D341Med (cell line): ENCODE measurements at places on chromosomes 5 and 9.

DNA sequence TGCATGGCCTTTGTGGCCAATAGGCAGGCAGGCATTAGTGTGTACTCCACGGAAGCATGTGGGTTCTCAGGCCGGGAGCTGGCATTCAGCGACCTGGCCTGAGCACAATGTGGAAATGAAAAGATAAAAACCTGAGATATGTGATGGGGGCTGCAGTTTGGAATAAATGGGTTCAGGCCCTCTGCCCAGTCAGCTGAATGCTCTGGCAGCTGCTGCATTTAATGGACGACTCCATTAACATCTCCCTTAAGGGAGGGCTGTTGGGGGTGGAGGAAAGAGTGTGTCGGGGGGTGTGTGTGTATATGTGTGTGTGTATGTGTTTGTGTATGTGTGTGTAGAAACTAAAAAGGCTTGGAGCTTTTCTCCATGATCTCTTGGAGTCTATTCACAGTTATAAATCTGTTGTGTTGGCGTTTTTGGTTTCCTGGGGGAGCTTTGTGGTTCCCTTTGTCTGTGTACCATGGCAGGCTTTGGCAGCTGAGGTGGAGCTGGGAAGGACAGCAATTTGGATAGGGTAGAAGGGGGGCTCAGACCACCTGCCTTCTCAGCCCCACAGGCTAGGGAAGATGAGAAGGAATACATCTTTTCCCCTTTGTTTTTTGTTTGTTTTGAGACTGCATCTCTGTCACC is 27.3 kb upstream of the HSPA9 start:
- DNase-seq = no peak

GRCh38 chr5:62432621-62433064 is 20.1 kb downstream of the IPO11 start:
- DNase-seq = no peak

DNA sequence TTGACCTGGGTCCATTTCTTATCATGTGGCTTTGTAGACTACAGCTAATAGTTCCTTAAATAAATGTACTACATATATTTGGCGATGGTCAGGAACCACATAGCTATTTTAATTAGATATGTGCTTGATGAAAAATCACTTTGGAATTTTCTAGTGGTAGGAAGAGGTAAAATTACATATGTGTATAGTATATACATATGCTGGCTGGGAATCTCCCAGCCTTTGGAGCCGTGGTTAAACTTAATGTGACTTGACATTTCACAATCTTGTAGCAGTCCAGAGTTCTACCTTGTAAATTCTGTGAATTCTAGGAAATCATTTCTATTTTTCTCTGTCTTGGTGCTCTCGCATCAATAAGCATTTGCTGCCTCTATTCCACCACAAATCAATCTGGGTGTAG is 565.0 kb downstream of the DMRTA1 start:
- DNase-seq = no peak

DNA sequence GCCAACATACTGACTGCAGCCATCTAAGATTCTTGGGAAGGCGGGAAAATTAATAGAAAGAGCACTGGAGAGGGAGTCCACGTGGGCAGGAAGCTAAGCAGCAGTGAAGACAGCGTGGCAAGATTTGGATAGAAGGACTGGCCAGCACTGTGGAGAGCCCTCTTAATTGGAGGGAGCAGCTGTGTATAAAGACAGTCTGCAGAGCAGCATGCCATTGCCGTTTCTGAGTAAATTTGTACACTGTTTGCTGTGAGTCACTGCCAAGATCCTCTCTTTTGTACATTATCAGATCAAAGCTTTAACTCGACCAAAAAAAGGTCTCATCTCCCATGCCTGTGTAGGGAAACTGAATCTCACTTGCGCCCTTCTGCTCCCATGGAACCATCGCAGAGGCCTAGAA is 45.3 kb downstream of the INSYN2B start:
- no peak for DNase-seq

GRCh38 chr9:136303825-136304416 is at the start of gene CCDC187:
Gene CCDC187 (minus strand): TSS chr9:136304094. CDS start chr9:136303830, 264 bp downstream.
- DNase-seq = no peak

- no peak for DNase-seq
These were observed 1.9 kb downstream of the SDHA start for GRCh38 chr5:219991-220390.

DNA sequence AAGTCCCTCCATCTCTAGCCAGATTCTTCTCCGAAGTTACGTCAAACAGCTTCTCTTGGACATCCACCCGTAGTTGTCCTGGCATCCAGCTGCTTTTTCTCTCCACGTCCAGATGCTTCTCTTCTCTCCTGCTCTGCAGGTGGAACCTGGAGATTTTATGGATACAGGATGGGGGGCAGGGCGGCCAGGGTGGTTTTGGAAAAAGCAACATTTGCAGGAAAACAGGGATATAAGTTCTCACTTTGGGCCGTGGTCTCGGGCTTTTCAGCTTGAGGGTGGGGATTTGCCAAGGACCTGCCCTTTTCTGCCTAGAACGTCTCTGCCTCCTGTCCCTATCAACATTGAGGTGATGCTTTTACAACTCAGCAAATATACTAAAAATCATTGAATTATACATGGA is 1941.6 kb upstream of the C9orf72 start:
- no peak for DNase-seq

- no peak for DNase-seq
These were observed 2.0 kb upstream of the ZNF622 start for GRCh38 chr5:16467363-16468219.

DNA sequence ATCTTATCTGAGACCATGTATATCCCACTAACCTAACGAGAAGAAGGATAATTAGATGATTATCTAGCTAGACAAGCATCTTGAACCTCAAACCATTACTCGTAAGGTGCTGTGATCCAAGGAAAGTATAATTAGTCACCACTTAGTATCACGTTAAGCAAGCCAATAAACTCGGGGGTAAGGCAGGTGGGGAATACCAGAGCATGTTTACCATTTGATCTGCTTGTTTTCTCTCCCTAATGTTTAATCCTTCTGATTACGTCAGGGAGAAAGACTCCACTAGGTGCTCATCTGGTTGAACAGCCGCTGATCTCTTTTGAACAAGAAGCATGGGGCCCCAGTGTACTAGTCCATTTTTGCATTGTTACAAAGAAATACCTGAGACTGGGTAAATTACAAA is 69.9 kb upstream of the SLC1A1 start:
- DNase-seq = no peak

DNA sequence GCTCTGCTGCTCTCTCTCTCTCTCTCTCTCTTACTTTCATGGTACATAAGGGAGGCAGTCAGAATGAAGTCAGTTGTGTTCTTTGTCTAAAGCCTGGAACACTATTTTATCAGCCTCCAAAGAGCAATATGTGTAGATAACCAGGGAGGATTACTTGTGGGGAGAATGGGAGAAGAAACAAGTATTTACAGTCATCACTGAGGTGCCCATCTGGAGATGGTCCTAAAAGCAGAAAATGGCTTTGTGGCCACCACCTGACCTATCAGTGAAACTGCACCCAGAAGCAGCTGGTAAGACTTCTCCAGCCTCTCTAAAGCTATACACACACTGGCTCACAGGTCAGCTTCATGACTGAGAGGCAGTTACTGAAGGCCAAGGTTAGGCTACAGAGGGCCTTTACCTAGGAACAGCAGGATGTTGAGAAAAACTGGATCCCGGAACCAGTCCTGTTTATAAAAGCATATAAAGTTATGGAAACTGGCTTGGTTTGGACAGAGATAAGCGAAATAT is 75.1 kb downstream of the MRPS27 start:
- peak; percentile 54 for DNase-seq

DNA sequence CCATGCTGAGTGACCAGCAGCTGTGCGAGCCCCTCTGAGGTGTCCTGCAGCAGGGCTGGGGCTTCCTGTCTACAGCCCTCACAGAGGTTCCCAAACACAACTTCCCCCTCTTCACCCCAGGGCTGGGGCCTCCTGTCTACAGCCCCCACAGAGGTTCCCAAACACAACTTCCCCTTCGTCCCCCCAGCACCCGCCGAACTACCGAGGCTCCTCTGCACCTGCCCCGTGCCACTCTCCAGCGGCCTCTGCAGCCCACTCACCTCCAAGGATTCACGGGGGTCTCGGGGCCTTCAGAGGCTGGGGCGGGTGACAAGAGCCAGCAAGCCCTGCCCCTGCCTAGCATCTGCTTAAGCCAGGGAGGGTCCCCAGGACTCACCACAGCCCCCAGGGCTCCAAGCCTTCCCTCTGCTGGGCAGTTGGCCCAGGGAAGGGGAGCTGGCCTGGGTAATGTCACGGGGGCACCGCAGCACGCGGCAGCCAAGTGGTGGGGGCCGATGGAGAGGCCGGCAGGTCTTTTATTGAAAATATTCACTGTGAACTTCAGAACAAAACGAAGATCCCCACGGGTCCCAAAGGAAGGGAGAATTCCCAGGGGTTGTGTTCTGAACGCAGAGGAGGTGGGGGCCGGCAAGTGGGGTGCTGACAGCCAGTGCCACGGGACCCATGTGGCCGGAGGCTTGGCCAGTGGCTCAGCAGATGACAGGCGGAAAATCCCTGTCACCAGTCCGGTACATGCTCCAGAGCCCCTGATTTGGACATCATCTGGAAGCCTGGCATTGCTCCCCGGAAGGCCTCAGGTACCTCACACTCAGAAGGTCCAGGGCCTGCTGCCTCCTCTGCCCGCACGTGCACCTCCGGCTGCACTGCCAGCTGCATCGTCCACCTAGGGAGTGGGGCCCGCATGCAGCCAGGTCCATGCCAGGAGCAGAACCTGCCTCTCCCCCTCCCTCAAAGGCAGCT is 125.3 kb downstream of the ADAMTS2 start:
- no peak for DNase-seq

- no peak for DNase-seq
These were observed 119.6 kb downstream of the EFNA5 start for GRCh38 chr5:107551088-107551487.

- no peak for DNase-seq
These were observed 670.5 kb upstream of the SEMA6A start for GRCh38 chr5:117245130-117245529.

- no peak for DNase-seq
These were observed 142.2 kb upstream of the RANBP3L start for GRCh38 chr5:36443941-36444340.

DNA sequence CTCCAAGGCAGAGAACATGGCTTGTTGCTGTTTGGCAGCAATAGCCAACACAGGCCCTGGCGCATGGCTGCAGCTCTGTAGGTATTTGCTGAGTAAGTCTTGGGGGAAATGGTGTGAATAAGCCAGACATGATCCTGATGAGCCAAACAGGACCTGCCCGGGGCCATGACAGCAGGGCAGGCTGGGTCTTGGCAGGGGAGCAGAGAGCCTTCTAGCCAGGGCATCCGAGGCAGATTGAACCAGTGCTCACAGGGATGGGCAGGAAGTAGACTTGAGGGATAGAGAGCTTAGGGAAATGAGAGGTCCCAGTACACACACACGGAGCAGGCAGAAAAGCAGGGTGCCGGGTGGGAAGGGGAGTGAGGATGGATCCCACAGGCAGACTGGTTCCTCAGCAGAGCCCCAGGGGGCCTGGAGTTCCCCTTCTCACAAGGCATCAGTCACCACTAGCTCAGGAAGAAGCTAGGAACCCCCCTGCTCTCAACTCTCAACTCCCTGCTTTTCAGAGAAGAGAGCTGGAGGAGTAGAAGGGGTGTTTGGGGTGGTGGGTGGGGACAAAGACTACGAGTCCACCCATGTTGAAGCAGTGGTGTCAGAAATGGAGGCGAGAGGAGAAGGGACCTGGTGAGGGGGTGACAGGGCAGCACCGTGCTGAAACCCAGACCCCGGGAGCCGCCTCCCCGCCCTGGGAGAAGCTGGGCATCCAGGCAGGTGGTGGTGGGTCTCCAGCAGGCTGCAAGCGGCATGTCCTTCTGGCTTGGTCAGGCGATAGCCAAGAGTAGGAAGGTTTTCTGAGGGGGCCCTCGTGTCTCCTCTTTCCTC is 111.1 kb downstream of the RGS3 start:
- no peak for DNase-seq

GRCh38 chr9:71797266-71797665 is 29.0 kb upstream of the CEMIP2 start:
- DNase-seq = no peak

- DNase-seq = no peak
These were observed 2.1 kb downstream of the NIPSNAP3B start for GRCh38 chr9:104766025-104766424.

DNA sequence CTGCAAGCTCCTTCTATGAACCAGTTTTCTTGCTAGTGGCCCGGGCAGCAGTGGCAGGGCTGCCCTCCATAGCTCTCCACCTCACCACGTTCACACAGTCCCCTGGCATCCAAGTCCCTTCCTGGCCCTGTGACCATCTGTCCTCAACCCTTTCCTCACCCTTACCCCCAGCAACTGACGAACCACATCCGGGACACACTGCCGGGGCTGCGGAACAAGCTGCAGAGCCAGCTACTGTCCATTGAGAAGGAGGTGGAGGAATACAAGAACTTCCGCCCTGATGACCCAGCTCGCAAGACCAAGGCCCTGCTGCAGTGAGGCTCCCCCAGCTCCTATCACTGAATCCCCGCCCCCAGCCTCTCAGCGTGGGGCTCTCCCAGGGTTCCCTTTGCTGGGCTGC is 18.8 kb downstream of the DNM1 start:
- no peak for DNase-seq

GRCh38 chr5:61617039-61617438 is 285.0 kb downstream of the ZSWIM6 start:
- DNase-seq = no peak

DNA sequence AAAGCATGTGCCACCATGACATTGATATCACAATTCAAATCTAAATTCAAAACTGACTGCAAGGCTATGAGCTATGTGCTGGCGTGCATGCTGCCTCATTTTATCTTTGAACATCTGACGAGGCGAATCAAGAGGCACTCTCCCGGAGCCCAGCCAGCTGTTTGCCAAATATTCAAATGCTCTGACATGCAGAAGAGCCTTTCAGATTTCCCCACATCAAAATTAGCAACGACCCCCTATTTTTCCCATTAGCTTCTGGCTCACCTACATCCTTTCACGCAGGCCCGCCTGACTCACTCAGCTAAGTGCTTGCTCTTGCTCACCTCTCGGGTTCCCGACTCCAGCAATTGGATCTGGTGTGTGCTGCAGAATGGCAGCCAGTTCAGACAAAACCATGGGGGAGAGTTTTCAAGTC is 159.0 kb downstream of the NR2F1-AS1 start:
- DNase-seq = no peak

- DNase-seq = no peak
These were observed 1.9 kb upstream of the GPR107 start for GRCh38 chr9:130051855-130052254.

DNA sequence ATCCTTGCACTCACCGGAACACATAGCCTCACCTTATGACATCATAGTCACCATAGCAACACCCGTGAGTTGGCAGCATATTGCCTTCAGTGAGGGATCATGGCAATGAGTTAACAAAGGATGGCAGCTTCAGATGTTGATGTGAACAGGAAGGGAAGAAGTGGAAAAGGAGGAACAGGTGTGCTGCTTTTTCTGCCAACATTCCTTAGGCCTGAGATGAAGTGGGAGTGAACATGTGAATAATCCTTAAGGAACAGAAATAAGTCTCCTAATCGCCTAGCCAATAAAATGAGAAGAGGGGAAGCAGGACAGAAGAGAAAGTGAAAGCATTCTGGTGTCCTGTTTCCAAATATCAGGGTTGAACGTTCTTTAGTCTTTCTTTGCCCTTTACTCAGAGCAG is 360.0 kb downstream of the BRINP1 start:
- DNase-seq = no peak
